ENCODE measurements at places on chromosomes 7 and 10.

GRCh38 chr10:101071267-101071884 lies 9.6 kb downstream of the KAZALD1 start:
- DNase-seq: no peak

GRCh38 chr10:114519306-114519669 lies 115.0 kb upstream of the AFAP1L2 start:
- peak; percentile 12 for DNase-seq

DNA sequence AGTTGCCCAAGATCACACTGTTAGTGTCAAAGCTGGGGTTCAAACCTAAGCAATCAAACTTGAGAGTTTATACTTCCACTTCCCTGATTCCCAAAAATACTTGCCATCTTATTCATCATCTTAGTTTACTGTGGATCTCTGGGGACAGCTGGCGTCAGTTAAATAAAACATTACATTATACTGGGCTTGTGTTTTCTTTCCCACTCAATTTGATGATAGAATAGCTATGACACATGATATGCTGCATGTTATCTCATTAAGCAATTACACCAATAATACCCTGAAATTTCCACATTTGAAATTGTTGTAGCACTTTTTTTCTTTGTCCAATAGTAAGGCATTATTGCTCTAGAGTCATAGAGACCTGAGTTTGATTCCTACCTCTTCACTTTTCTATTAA lies 62.9 kb upstream of the MXI1 start:
- no peak for DNase-seq

DNA sequence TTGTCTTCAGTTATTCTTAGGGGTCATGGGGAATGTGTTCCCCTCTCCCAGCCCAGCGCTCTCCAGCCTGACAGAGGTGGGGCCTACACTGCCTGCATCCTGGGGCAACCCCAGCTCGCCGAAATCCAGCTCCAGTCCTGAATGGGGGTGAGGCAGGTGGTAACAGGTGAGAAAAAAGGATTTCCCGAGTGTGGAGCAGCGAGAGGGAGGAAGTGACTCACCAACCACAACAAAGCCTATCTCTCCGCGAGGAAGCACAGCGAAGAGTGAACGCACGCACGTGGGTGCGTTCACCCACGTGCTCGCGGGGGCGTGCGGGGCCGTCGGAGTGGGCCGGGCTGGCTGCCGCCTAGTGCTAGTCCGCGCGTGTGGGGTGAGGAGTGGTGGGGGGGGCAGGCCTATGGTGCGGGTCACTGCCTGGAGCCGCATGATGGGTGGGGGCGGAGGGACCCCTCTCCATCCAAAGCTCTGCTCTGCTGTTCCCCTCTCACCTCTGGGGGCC lies 855 bp upstream of the PALD1 start:
- no peak for DNase-seq

GRCh38 chr7:46610746-46611145 lies 689.7 kb upstream of the IGFBP3 start:
- DNase-seq: no peak

DNA sequence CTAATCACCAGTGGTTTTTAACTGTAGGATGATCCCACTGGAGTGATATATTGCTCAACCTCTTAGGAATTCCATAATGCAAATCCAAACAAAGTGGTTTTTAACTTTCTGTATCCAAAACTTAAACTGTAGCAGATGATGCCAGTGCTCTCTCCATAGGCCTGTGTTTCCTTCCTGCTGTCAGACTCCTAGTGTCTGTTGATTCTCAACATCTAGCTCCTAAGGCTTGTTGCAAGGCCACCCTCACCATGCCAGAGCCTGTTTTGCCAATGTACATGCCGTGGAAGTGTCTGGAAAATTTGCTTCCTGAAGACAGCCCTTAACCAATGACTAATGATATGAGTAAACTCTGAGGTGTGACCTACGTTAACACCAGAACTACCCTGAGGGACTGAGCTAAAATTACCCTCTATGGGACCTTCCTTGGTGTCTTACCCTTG lies 39.3 kb downstream of the C1GALT1 start:
- peak; percentile 82 for DNase-seq

All from fibroblast of skin of right quadriceps (primary cell).